ENCODE measurements at places on chromosomes 5 and 9.

DNA sequence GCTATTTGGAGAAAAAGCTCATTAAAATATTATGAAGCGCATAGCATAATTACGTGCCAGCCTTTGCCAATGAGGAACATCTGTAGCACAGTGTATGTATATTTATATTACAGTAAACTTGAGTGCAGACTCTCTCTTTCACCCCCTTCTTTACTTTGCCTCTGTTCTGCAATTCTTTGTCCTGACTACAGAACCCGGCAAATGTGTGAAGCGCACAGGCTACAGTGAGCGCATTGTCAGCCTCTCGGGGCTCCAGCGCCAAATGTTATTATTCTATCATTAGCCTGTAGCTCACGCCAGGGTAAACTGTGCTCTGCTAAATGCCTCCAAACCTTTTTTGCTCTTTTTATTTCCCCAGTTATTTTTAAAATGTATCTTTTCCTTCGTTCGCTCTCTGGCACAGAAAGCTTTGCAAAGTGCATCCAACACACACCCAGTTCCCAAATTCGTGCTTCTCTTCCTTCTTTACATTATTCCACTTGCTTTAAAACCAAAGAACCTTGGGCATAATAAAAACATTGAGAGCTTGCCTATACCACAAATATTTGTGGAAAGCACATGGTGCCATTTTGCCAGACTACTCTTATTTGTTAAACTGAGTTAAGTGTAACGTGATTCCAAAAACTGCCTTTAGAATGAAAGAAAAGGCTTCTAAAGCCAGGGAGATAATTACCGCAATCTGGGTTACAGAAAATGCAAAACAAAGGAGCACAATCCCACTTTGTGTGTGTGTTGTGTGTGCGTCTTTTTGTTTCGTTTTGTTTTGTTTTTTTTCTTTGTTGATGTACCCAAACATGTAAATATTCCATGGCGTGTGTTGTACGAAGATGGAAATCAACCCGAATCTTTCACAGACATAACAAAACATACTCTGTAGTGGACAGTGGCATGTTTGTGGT, 164.1 kb upstream of the MPDZ start:
- no peak for DNase-seq

DNA sequence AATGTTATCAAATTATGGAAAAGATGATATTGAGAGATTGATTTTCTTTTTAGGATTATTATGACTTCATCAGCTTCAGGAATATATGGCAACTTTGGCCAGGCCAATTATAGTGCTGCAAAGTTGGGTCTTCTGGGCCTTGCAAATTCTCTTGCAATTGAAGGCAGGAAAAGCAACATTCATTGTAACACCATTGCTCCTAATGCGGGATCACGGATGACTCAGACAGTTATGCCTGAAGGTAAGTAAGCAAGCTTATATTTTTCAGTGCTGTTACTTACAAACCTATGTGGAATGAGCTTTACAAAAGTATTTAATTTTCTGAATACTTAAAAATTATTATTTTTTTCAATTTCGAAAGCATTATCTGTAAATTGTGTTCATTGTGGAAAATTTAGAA, 26.5 kb downstream of the HSD17B4 start:
- DNase-seq, result no peak

GRCh38 chr9:129111528-129112151, 425 bp downstream of the PTPA start:
- DNase-seq, result no peak

GRCh38 chr9:117073539-117074341, 341.1 kb downstream of the ASTN2 start:
- DNase-seq, result no peak

DNA sequence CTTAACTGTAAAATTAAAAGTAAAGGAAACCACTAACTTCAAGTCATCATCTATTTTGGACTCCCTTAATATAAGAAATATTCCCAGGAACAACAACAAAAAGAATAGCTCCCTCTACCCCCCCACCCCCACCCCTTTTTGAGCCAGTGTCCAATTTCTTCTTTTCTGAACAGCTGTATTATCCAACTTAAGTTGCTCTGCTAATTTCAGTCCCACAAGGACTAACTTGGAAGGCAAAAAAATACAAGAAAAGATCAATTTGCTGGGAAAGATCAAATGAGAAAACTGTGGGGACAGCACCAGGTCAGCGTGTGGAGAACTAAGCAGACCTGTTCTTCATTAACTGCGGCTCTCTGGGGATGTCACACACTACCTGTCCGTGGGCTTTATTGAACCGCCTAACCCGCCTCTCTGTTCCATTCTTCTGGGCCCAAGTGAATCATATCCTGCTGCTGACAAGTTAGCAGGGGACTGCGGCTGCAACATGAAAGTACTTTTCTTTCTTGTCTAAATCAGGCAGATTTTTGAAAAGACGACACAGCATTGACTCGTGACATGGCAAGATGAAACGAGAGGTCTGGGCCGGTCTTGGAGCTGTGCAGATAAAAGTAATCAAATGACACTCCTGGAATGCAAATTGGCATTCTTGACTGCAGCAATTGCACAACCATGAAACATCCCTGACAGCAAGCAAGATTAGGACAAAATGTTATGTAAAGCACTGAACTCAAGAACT, 2.7 kb downstream of the BNC2 start:
- no peak for DNase-seq

GRCh38 chr9:136056546-136057235, 38.4 kb downstream of the NACC2 start:
- DNase-seq, result no peak

DNA sequence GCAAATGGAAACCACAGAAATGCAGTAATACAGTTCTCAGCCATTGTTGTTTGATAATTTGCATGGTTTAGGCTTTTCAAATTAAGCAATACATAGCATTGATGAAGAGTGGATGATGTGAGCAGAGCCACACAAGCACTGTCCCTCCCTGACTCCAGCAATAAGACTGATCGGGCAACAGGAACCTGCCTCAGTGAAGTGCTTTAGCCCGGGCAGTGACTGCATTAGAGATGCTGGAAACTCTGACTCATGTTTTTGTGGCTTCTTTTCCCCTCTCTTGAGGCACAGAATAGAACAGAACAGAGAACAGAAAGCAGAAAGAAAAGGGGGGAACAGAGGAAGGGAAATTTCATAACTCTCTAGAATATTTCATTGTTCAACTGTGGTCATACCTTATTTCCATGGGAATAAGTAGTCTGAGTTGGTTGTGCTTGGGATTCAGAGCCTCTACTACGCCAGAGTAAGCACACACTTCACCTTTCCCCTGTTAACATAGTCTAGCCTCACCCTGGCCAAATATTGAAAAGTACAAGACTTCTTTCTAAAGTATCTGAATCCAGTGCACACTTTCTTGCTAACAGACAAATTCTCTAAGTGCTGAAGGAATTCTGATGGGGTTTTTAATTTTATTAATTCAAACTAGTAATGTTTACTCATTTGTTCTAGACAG, 164.8 kb upstream of the VCAN start:
- no peak for DNase-seq

- no peak for DNase-seq
These were observed 20.4 kb downstream of the HAVCR2 start for GRCh38 chr5:157088342-157088990.

Measured in NCI-H1417 treated with DMSO at 0.1 percent for 48 hours (cell line).